ENCODE measurements at places on chromosomes 11 and 22.

DNA sequence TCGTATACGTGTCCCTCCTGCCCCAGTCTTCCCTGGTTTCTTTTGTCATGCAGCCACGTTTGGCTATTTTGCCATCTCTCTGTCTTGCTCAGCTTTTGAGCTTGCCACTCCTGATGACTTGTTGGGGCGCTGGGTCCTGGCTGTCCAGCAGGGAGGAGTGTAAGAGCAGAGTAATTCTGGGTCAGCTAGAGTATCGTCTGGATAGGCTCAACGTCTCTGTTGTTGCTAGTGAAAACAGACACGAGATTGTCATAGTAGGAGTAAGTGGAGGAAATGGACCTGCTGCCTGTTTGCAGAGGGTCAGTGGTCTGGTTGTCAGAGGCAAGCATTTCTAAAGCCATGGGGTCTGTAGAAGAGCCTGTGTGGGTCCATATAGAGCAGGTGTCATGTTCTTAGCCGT, 83.0 kb downstream of the PPP6R3 start:
- DNase-seq = no peak

DNA sequence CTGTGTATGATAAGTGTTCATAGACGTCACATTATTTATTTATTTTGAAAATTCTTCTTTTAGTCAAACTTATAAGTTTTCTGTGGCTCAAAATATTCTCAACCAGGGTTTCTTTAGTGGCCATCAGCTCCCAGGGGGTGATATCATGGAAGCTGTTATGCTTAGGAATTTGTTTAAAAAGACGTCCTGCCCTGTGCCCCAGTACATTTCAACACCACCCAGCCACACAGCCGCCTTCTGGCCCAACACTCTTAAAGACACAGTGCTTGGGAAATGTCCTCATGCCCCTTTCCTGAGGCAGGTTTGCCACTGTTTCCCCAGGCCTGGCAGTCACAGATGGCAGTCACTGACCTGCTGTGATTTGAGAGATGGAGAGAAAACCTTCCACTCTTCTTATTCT, 19.9 kb downstream of the TSKU start:
- no peak for DNase-seq

DNA sequence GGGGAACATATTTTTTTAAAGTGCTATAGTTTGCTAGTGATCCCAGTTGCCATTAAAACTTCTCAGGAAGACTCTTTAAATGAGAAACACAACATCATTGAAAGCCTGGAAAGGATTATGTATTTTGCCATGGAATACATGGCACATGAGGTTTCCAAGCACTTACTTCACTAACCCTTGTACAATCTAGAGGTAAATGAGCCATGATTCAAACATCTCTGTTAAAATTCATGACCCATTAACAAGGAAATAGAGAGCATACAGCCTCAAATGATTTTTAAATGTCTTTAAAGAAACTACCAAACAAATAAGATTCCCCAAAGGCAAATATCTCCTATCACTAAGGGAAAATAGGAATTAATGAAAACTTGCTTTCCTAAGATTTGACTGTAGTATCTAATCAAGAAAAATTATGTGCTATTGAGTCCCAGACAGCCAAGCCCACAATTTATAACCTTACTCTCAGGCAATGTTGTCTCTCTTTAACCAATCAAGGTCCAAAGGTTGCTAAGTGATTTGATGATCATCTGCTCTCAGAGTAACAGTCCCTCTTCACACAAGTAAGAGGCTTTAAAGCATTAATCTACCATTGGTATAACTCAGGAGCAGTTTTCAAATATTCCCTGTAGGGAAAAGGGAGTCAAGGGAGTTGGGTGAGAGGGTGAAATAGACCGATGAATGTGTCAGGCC, 92.0 kb upstream of the DDI1 start:
- no peak for DNase-seq

- no peak for DNase-seq
Measured at GRCh38 chr22:49601614-49602321, 225.9 kb downstream of the BRD1 start.

GRCh38 chr11:31492320-31492913, 17.0 kb downstream of the IMMP1L start:
- DNase-seq = no peak

DNA sequence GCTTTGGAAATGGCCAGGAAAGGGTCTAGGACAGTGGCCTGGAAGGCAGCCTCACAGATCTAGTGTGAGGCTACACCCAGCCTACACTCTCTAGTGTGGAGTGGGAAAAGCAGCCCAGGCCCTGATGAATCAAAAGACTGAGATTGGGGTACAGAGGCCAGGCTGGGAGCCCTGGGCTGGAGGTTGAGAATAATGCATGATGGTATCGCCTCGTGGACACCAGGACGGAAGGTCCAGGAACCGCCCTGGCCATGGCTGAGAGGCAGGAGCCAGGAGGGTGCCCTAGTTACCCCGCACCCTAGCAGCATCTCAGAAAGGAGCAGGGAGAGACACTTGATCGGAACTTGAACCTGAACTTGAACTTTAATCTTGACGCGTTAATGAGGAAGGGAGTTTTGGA, 40.5 kb upstream of the NFAM1 start:
- DNase-seq = no peak

DNA sequence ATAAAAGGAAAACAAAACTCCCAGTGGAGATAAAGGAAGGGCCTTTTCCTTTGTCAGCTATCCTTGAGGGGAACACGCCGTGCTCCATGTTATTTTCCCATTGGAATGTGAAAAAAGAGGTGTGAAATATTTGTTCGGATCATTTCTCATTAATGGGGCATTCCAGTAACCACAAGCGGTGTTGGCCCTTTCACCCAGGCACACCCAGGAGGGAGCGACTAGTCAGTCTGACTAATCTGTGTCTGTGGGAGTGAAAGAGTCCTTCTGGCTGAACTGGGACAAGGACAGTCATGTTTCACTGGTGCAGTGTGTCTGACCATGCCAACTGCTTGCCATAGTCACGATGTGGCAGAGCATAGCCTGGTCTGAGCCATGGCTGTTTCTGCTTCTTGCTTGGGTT, 13.0 kb upstream of the MYEOV start:
- DNase-seq = no peak

GRCh38 chr11:114447444-114447843, 8.2 kb downstream of the REXO2 start:
- no peak for DNase-seq
